ENCODE measurements at places on chromosomes 3 and 15. TPM values are rescaled to one million over a fixed set of nuclear protein-coding genes. Genes with fewer than 3 reads are reported as not detected.

The SLC15A2 gene
- 13.2 TPM for total RNA-seq

- no peaks in the 10 kb centered on the region for H3K36me3 ChIP-seq
- H3K27me3 ChIP-seq = no peaks in the 10 kb centered on the region
- no peaks in the 10 kb centered on the region for H3K4me1 ChIP-seq
- DNase-seq = peak; percentile 55
Observed at GRCh38 chr15:88246666-88247446, 9.7 kb downstream of the NTRK3 start.

DNA sequence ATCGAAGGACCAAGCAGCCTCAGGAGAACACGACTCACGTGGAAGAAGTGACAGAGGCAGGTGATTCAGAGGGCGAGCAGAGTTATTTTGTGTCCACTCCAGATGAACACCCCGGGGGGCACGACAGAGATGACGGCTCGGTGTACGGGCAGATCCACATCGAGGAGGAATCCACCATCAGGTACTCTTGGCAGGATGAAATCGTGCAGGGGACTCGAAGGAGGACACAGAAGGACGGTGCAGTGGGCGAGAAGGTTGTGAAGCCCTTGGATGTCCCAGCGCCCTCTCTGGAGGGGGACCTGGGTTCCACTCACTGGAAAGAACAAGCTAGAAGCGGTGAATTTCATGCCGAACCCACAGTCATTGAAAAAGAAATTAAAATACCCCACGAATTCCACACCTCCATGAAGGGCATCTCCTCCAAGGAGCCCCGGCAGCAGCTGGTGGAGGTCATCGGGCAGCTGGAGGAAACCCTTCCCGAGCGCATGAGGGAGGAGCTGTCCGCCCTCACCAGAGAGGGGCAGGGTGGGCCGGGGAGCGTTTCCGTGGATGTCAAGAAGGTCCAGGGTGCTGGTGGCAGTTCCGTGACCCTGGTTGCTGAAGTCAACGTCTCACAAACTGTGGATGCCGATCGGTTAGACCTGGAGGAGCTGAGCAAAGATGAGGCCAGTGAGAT is 26.0 kb downstream of the SYNM start:
- H3K36me3 ChIP-seq = no peaks in the 10 kb centered on the region
- H3K27ac ChIP-seq = no peak overlapping the region
- H3K4me3 ChIP-seq = no peak overlapping the region

DNA sequence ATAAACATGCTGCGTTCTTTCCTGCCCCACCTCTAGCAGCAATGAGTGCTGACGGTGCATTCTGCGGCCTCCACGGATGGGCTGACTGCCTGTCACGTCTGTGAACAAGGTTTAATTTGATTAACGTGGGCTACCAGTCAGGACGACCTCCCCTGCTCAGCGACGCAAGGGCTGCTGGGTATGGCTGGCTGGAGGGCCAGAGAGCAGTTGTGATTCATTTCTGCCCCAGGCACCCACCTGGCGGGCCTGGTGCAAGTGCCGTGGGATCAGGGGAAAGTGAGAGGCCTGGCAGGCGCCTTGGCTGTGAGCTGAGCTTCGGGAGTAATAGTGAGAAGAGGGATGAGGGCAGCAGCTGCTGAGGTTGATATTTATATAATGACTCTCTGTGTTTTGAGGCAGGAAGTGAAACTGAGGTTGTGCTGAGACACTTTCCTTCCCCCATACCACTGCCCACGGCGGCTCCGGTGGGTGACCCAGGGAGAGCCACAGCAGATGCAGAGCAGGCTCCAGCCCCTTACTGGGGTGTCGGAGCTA is 190.4 kb upstream of the BCL6 start:
- no peaks in the 10 kb centered on the region for H3K36me3 ChIP-seq
- H3K4me1 ChIP-seq = no peaks in the 10 kb centered on the region
- no peak overlapping the region for H3K27ac ChIP-seq
- DNase-seq = no peak
- no peak overlapping the region for H3K4me3 ChIP-seq

DNA sequence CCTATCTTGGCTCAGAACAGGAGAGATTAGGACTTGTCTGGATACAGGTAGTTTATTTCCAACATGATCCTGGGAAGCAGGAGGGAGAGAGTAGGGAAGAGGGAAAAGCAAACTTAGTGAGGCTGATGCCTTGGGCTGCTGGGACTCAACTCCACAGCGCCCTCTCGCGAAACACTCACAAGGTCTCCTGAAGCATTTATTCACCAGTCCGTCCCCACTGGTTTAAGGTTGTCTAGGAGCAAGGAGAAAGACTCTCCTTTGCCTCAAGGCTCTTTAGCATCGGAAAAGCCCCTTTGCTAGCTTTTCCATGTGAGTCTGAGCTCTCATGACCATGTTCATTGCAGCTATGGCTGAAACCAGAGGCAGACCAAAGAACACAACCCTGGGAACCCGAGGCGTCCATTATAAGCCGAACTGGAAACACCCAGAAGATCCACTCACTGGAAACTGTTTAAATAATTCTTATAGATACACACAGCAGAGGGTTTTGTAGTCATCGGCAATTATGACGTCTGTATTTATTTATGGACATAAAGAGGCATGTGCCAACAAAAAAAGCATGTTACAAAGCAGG is 244.5 kb downstream of the CD47 start:
- H3K4me1 ChIP-seq = no peaks in the 10 kb centered on the region
- no peaks in the 10 kb centered on the region for H3K27me3 ChIP-seq
- no peak overlapping the region for H3K4me3 ChIP-seq
- H3K27ac ChIP-seq = no peak overlapping the region

The CYFIP1 gene
- 77.4 TPM for total RNA-seq

DNA sequence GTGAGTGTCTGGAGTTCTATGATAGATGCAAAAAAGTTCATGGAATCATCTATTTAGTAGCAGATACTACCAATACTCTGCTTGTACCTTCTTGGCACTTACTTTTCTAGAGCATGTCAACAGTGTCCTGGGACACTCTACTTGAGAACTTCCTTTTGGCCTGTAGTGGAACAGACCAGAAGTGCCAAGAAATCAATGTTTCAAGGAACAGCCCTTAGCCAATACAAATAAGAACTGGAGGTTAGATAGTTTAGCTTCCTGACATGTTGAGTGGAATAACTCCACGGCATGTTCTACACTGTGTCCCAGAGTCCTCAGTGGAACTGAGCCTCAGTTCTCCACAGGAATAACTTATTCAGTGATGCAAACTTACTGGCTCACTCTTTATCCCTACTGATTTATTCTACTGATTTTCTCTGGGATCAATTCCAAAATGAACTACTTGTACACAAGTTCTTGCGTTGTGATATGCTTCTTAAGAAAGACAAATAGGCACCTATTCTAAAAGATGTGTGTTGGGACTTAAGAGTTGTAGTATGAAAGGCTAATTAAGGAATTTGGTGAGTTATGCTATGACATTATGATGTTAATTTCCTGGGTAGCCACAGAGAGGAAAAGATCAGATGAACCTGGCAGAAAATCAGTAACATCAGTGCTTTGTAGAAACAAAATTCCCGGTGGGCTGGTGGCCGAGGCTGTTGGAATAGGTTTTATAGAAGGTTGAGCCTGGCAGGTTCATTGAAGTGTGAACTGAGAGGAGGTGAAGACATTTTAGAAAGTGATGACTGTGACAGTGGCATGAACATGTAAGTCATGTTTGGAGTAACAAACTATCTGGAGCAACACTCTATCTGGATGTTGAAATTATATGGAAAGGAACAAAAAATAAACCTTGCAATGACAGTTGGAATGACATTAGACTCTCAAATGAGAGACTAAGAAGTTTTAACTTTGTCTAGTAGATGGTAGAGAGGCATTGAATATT is 101.8 kb upstream of the RBMS3 start:
- no peak for DNase-seq
- no peaks in the 10 kb centered on the region for H3K4me1 ChIP-seq
- H3K27me3 ChIP-seq = no peaks in the 10 kb centered on the region
- no peaks in the 10 kb centered on the region for H3K36me3 ChIP-seq
- H3K27ac ChIP-seq = no peak overlapping the region

The SIDT1 gene
- 6.8 TPM for total RNA-seq

- no peaks in the 10 kb centered on the region for H3K36me3 ChIP-seq
- no peak overlapping the region for H3K4me3 ChIP-seq
- H3K4me1 ChIP-seq = peaks cover 25% of the 10 kb centered on the region
- no peak for DNase-seq
Observed at GRCh38 chr15:41950127-41950483, 22.3 kb downstream of the EHD4 start.

- no peak overlapping the region for H3K27ac ChIP-seq
- no peaks in the 10 kb centered on the region for H3K27me3 ChIP-seq
- H3K4me1 ChIP-seq = no peaks in the 10 kb centered on the region
- peaks cover 11% of the 10 kb centered on the region for H3K36me3 ChIP-seq
- no peak for DNase-seq
- H3K4me3 ChIP-seq = no peak overlapping the region
Observed at GRCh38 chr15:100301910-100302431, 39.8 kb downstream of the ADAMTS17 start.

The RTP3 gene
- not detected for total RNA-seq

- no peaks in the 10 kb centered on the region for H3K27me3 ChIP-seq
- peaks cover 80% of the 10 kb centered on the region for H3K36me3 ChIP-seq
- H3K4me3 ChIP-seq = no peak overlapping the region
- DNase-seq = no peak
- H3K4me1 ChIP-seq = no peaks in the 10 kb centered on the region
- no peak overlapping the region for H3K27ac ChIP-seq
Observed at GRCh38 chr3:127614928-127615589, 13.9 kb upstream of the PODXL2 start.

DNA sequence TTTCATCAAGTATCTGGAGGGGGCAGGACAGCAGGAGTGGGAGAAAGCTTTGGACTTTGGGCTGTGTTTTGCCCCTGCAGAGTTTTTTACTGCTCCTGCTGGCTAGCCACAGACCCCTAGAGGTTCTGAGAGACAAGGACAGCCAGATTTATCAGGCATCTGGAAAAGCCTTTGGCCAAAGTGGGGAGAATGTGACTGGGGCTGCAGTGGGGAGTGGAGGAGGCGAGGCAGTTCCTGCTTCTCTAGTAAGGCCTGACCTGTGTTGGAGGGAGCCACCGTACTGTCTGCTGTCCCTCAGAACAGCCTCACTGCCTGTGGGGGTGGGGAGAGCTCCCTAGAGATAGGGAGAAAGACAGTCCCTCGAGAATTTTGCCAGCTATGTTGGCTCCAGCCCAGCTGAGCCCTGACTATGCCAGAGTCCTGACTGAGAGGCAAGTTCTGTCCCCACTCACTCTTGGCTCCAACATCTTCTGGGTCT is 2.2 kb downstream of the ALPK3 start:
- no peak for DNase-seq
- no peaks in the 10 kb centered on the region for H3K27me3 ChIP-seq
- H3K4me3 ChIP-seq = no peak overlapping the region
- no peaks in the 10 kb centered on the region for H3K36me3 ChIP-seq
- H3K27ac ChIP-seq = peak overlapping the region; percentile 6

DNA sequence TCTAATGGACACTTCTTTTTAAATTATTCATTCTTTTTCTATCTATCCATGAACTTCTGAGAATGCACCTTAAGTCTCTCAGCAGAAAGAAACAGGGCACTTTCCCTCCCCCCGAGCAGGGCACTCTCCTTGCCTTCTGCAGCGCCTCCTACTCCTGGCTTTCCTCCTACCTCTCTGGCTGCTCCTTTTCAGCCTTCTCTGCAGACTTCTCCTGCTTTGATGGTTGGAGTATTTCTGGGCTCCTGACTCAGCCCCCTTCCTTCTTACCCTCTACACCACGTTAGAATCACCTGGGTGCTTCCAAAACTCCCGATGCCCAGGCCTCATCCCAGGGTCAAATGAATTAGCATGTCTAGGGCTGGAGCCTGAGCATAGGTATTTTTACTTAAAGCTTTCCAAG is 3.4 kb downstream of the SCN5A start:
- peaks cover 21% of the 10 kb centered on the region for H3K27me3 ChIP-seq
- no peak overlapping the region for H3K4me3 ChIP-seq
- peaks cover 8% of the 10 kb centered on the region for H3K4me1 ChIP-seq
- H3K36me3 ChIP-seq = no peaks in the 10 kb centered on the region
- DNase-seq = no peak

- H3K4me1 ChIP-seq = peaks cover 15% of the 10 kb centered on the region
- no peaks in the 10 kb centered on the region for H3K27me3 ChIP-seq
- H3K4me3 ChIP-seq = no peak overlapping the region
- H3K27ac ChIP-seq = peak overlapping the region; percentile 42
Observed at GRCh38 chr15:31402511-31403056, 75.9 kb downstream of the KLF13 start.

DNA sequence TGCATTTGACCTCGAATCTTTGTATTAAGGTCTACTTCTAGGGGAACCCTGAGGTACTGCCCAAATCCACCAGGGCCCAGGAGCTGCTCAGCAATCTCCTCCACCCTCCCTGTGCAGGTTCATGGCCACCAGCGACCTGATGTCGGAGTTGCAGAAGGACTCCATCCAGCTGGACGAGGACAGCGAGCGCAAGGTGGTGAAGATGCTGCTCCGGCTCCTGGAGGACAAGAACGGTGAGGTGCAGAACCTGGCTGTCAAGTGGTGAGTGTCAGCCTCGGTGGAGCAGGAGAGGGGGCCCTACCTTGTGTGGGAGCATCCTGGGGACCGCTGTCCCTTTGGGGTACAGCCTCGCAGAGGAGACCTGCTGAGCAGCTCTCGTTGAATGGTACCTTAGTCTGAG is 6.9 kb downstream of the CAND2 start:
- no peaks in the 10 kb centered on the region for H3K4me1 ChIP-seq
- no peak overlapping the region for H3K27ac ChIP-seq
- no peak overlapping the region for H3K4me3 ChIP-seq
- H3K27me3 ChIP-seq = no peaks in the 10 kb centered on the region
- H3K36me3 ChIP-seq = no peaks in the 10 kb centered on the region

GRCh38 chr3:12280357-12280806 is 8.5 kb upstream of the PPARG start:
- no peak overlapping the region for H3K4me3 ChIP-seq
- H3K27me3 ChIP-seq = no peaks in the 10 kb centered on the region
- no peaks in the 10 kb centered on the region for H3K36me3 ChIP-seq
- DNase-seq = no peak
- no peak overlapping the region for H3K27ac ChIP-seq

DNA sequence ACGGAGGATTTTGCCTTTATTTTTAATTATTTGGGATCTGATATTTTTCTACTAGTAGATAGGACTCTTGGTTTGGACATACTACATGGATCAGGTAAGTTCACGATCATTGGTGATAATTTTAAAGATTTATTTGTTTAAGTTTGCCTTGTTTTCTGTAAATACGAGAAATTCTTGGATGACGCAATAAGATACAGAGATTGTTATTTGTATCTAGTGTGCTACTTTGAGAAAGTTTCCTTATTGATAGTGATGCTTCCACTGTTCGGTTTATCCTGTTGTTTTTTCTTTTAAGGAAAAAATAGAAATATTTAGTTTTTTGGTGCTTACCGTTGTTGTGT is 577 bp downstream of the CHD2 start:
- peak overlapping the region; percentile 90 for H3K27ac ChIP-seq
- no peaks in the 10 kb centered on the region for H3K27me3 ChIP-seq
- H3K4me3 ChIP-seq = peak overlapping the region; percentile 64
- no peak for DNase-seq
- H3K4me1 ChIP-seq = peaks cover 35% of the 10 kb centered on the region
- H3K36me3 ChIP-seq = no peaks in the 10 kb centered on the region

- no peaks in the 10 kb centered on the region for H3K4me1 ChIP-seq
- H3K27me3 ChIP-seq = no peaks in the 10 kb centered on the region
- no peak overlapping the region for H3K4me3 ChIP-seq
- H3K36me3 ChIP-seq = no peaks in the 10 kb centered on the region
- H3K27ac ChIP-seq = no peak overlapping the region
Observed at GRCh38 chr15:82900511-82901060, 51.9 kb downstream of the HOMER2 start.

- H3K27ac ChIP-seq = peak within 1 kb of the TSS; percentile 94
- no peaks in the 10 kb centered on the region for H3K36me3 ChIP-seq
- H3K27me3 ChIP-seq = no peaks in the 10 kb centered on the region
- H3K4me1 ChIP-seq = peaks cover 18% of the 10 kb centered on the region
Observed at GRCh38 chr15:45187894-45188830, at the start of gene SHF. SHF (minus strand) TSS chr15:45187966; CDS start chr15:45187951, 15 bp downstream.

- peak overlapping the region; percentile 91 for H3K27ac ChIP-seq
- H3K4me1 ChIP-seq = peaks cover 37% of the 10 kb centered on the region
- H3K36me3 ChIP-seq = no peaks in the 10 kb centered on the region
- no peaks in the 10 kb centered on the region for H3K27me3 ChIP-seq
Observed at GRCh38 chr15:59371458-59372351, 966 bp downstream of the MYO1E start.

The TMEM87A gene
- 53.1 TPM for total RNA-seq

Data from tibial nerve (tissue), 4 donors.